ENCODE measurements at places on chromosomes 4 and X. TPM values are rescaled to one million over a fixed set of nuclear protein-coding genes. Genes with fewer than 3 reads are reported as not detected.

DNA sequence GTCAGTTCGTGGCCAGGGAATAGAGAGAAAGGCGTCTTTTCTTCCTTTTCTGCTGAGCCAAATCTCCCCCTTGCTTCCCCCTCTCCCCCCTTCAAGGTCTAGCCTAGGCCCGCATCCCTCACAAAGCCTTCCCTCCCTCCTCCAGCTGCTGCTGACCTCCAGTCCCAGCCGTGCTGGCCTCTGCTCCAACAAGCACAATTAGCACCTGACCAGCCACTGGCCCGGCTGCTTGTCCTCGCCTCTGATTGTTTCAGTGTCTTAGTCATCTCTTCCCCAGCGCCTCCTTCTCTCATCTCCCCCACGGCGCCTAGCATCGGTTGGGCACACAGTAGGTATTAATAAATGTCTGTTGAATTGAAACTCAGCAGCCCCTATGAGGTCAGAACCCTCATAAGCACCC lies 4.2 kb downstream of the ELF4 start:
- DNase-seq, result no peak

DNA sequence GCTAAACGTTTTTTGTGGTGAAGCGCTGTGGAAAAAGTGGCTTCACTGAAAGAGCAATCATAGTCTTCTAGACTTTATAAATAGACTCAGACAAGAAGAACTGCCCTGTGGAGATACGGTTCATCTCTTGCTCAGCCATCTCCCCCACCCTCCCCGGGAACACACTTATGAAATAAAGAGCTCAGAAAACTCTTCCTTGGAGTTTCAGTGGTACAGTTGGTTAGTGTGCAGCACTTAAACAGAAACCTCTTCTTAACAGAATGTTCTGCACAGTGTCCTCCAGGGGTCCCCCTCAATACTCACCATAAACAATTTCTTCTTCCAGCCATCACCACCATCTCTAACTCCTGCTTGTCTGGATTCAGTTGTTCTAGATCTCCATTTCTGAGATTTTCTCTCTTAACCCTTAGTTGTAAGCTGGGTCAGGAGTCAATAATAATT lies 313.0 kb downstream of the ARHGAP10 start:
- no peak for DNase-seq

- DNase-seq, result no peak
Observed at GRCh38 chr4:152064753-152065152, 303.9 kb upstream of the GATB start.

DNA sequence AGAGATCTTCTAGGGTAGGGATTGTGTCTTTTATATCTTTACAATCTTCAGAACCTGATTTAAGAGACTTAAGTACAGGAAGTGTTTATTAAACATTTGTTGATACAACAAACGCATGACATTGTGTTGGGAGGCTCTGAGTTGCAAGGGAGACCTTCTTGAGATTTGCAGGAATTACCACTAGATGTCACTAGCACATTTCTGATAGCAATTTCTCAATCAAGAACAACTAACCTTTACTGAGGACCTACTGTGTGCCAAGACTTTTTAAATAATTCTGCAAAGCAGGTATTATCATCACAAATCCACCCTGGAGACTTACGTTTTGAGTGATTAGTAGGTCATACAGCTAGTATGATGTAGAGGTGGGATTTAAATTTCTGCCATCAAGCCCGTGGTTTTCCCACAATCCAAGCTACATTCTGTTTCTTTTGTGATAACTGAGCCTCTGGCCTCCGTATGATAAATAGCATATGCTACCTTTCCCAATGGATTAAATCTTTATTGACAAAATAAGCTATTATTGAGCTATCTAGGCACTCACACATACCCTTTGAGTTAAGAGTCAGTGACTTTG lies 986.0 kb downstream of the CCSER1 start:
- no peak for DNase-seq

- no peak for DNase-seq
Observed at GRCh38 chr4:85866508-85866907, 391.6 kb downstream of the ARHGAP24 start.

DNA sequence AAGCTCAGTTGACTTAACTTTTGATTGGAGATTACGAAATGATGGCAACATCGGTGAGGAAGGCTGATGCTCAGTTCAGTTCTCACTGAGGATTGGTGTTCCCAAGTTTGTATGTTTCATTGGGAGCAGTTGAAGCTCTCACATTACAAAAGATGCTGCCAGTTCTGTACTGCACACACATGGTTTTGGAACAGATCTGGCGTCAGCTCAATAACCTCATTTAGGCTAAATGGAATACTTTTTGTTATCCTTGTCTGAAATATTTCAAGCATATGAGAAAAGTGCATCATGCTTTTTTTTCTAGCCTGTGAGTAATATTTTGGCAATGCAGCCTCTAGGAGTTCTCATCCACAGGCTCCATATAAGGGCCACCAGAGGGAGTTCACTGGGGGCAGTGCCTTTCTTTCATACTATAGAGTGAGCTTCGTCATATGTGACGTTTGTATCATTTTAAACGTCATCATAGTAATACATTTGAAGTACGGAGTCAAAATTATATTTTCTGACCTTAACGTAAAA lies 4.1 kb downstream of the ENPEP start:
- DNase-seq, result no peak

- peak; percentile 14 for DNase-seq
Observed at GRCh38 chrX:57156397-57157049, 19.3 kb upstream of the SPIN2A start.

DNA sequence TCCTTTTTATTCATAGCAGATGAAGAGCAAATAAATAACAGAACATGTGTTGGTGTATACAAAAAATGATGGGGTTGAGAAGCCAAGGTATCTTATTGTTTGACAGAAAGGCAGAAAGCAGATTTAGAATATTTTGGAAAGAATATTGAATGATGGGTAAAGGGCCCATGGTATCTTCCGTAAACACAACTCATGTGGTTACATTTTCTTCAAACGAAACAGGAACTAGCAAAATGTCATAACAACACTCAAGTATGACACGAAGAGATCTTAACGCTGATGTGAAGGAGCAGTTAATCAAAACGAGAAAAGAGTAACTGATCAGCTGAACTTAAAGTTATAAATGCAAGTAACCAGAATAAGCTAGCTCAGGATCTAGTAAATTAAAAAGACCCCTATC lies 195.7 kb upstream of the GK2 start:
- DNase-seq, result no peak

DNA sequence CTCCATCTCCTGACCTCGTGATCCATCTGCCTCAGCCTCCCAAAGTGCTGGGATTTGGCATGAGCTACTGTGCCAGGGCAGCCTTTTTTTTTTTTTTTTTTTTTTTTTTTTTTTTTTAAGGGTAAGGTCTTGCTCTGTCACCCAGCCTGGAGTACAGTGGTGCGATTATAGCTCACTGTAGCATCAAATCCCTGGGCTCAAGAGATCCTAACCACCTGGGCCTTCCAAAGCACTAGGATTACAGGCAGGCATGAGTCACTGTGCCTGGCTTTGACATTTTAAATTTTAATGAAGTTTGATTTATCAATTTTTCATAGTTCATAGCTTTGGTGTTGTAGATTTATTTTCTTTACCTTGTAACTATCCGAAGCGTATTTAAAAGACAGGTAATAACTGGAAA lies 17.8 kb upstream of the OCIAD2 start:
- no peak for DNase-seq

- no peak for DNase-seq
Observed at GRCh38 chr4:140213749-140214148, 59.8 kb upstream of the MAML3 start.

GRCh38 chr4:56757261-56757746 lies 64.2 kb downstream of the SPINK2 start:
- no peak for DNase-seq

DNA sequence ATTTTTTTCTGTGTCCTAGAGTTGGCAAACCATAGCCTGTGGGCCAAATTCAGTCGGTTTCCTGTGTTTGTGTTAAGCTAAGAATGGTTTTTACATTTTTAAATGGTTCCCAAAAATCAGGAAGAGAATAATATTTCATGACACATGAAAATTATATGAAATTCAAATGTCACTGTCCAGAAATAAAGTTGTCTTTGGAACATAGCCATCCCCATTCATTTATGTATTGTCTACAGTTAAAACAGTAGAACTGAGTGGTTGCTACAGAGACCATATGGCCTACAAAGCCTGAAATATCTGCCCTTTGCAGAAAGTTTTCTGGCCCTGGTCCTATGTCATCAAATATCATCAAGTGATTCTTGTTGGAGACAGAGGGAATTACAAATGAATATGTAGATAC lies 15.5 kb downstream of the FRMPD4 start:
- no peak for DNase-seq

DNA sequence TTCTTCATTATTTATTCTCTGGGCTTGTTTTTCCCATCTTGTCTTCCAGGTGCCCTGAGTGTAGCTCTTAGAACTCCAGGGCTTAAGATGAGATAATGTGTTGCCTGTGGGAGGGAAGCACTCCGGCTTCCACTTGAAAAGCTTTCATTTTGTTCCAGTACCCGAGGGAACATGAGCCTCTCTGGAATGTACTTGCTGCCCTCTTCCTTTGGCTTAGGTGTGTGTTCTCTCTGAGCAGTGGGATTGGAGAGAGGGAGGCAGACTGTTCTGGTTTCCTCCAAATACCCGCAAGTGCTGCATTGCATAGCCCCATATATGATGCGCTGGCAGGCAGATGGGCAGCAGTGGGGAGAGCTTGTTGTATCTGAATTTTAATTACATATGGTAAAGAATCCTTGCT lies 861 bp upstream of the DTHD1 start:
- DNase-seq, result no peak

GRCh38 chr4:86272669-86273068 lies 87.2 kb downstream of the MAPK10 start:
- DNase-seq, result no peak

- no peak for DNase-seq
Observed at GRCh38 chr4:26319949-26320537, 771 bp upstream of the RBPJ start.

- DNase-seq, result no peak
Observed at GRCh38 chr4:187294861-187295260, 571.2 kb upstream of the FAT1 start.

- DNase-seq, result no peak
Observed at GRCh38 chr4:2048831-2049230, 10.3 kb upstream of the NAT8L start.

- no peak for DNase-seq
Observed at GRCh38 chrX:71533516-71533850, 579 bp downstream of the OGT start.

DNA sequence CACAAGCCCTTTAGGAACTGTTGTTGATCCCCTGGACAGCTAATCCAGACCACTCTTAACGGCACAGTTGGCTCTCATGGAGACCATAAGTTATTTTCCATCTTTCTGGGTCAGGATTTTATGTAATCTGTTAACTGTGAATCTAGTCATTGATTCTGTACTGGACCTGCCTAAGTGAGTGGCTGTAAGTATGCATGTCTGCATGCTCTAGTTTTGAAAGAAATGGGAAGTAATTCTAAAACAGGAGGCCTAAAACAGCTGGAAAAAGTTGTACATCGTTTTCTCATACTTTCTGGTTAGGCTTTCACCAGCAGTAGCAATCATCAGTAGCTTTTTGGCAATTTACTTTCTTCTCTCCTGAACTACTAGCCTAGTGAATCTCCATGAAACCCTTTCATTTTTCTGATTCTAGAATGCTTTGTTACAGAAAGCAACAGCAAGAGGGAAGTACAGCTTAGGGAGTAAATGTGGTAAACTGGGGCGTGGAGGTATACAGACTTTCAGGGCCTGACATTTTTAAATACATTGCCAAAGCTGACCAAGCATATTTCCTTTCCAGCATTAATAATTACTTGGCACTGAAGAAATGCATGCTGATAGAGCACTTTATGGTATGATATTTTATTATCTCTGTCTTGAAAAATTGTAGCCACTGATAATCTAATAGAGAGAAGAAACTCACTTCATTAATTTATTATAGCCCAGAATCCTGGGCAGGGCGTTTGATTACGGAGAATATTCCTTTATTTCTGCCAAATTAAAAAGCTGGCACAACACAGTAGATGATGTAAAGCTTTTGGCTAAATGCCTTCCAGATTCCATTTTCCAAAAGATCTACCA lies 202.7 kb downstream of the BANK1 start:
- DNase-seq, result no peak

- no peak for DNase-seq
Observed at GRCh38 chr4:90165883-90166282, 38.7 kb downstream of the CCSER1 start.

- no peak for DNase-seq
Observed at GRCh38 chrX:55778322-55778721, 60.8 kb downstream of the RRAGB start.

Gene ZNF630
- total RNA-seq, result 2.0 TPM

Gene BBS7
- 11.1 TPM for total RNA-seq

Gene EDNRA
- total RNA-seq, result 26.1 TPM

Gene SPINK2
- not detected for total RNA-seq

Gene CLRN2
- total RNA-seq, result not detected

Gene FAM53A
- 7.8 TPM for total RNA-seq

Gene F11
- not detected for total RNA-seq

Gene ATP1B4
- total RNA-seq, result not detected

Gene TRIM60
- not detected for total RNA-seq

Gene TRMT44
- 13.1 TPM for total RNA-seq

Gene NIPAL1
- 3.3 TPM for total RNA-seq

Gene ZNF157
- total RNA-seq, result not detected

Measured in glomerular endothelial cell (primary cell).